ENCODE measurements at places on chromosomes 3 and 15.

GRCh38 chr3:13786811-13787210 lies 93.1 kb downstream of the WNT7A start:
- DNase-seq, result no peak

DNA sequence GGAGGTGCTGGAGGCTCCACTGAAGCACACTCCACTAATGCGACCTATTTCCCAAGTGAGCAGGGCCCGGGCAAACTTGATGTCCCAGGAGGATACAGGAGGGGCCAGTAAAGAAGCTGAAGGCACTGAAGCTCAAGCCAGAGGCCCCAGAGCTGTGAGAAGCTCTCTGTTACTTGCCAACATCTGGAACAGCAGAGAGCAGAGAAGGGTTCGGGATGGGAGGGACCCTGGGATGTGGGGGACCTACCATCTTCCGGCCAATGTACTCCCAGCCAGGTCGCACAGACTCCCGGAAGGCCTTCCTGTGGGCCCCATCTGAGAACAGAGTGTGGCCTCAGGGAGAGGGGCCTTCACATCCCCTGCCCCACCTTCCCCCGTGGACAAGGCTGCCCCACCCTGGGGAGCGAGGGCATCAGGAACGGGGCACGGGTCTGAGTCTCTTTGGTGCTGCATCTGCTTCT lies 3.1 kb downstream of the HHATL start:
- DNase-seq, result no peak

DNA sequence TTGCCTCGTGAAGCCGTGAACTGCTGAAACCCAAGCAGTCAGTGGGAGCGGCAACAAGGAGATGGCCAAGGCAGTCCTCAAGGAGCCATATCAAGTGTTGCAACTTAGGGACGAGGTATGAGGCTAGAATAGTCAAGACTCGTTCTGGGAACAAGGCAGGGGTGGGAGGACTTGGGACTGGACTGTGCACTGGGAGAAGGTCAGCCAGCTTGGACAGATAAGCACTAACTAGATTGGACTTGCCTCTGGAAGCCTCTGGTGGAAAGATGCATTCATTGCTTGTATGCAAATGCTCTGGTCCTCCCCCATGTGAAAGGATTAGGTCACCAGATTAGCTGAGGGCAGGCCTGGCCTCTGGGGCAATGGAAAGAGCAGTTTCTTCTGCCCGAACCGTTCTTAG lies 123.3 kb upstream of the CTNNB1 start:
- DNase-seq, result no peak

DNA sequence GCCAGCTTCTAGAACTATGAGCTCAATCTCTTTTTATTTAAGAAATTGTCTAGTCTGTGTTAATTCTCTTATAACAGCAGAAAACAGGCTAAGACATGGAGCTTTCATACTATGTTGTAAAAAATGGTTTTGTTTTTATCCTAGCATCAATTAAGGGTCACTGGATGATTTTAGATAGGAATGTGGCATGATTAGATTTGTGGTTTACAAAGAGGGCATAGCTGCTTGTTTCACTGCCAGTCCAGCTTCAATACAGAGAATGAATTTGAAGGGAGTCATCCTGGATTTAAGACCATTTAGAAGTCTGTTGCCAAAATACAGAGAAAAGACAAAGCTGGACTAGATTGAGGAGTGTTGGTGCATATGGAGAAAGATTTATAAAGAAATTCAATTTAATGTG lies 532.6 kb upstream of the CCDC54 start:
- DNase-seq, result no peak

DNA sequence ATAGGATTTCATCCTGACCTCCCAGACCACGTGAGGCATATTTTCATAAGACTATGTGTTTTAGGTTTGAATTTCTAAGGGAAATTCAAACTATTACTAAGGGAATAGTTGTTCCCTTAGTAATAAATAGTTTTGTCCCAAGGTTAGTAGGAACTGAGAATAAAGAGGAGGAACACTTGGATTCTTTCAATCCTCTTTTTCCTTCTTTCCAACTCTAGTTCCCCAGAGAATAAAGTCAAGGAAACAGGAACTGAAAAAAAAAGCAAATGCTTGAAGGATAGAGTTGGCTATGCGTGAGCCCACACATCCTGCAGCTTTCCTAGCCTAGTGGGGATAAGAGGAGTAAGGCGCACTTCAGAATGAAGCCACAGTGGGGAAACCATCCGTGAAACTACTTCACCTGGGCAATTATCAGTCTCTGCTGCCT lies 312.1 kb upstream of the TGFBR2 start:
- no peak for DNase-seq

GRCh38 chr3:72341380-72341770 lies 506.9 kb downstream of the SHQ1 start:
- DNase-seq, result no peak

DNA sequence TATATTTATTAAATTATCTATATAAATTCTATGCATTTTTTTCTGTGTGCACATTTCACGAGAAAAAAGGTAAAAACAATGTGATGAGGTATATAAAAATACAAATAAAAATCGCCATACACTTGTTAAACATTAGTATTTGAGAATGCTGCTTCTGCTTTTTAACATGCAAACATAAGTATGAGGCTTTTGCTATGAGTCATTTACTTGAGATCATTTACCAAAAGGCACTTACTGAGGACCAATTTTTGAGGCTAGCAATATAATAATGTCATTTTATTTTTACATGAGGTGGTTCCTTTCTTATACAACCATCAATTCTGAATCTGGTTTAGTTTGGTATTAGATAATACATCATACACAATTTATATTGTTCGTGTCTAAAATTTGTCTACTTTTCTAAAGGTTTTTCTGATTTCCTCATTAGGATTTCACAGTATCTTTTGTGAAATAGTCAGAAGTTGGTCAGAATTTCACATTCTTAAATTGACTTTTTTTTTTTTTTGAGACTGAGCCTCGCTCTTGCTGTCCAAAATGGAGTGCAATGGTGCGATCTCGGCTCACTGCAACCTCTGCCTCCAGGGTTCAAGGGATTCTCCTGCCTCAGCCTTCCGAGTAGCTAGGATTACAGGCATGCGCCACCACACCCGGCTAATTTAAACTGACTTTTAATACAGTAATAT lies 25.6 kb downstream of the DCUN1D1 start:
- no peak for DNase-seq

DNA sequence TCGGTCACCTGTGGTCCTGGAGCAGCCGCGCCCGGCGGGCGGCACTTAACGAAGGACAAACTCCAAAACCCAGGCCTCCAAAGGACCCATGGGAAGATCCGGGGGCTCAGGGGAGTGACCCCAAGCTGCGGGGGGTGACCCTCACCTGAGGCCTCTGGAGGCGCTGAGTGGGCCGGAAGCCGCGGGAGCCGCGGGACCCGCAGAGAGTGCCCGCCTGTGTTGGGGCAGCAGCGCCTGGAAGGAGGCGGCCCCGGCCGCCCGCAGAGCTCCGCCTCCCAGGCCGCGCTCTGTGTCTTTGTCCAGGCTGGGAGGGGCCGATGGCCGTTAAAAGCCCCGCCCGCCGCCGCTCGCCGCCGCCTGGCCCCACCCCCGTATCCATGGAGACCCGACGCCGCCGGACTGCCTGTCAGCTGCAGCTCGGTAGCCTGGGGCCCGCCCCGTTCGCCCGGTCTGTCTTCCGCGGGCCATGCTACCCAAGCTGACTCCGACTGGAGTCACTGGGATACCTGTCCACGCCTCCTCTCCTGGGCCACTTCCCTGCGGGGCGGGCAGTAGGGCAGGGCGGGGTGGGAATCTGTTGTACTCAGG lies 15.3 kb upstream of the FANCD2 start:
- peak; percentile 97 for DNase-seq

- no peak for DNase-seq
Observed at GRCh38 chr3:51928438-51928837, 13.3 kb downstream of the RRP9 start.

DNA sequence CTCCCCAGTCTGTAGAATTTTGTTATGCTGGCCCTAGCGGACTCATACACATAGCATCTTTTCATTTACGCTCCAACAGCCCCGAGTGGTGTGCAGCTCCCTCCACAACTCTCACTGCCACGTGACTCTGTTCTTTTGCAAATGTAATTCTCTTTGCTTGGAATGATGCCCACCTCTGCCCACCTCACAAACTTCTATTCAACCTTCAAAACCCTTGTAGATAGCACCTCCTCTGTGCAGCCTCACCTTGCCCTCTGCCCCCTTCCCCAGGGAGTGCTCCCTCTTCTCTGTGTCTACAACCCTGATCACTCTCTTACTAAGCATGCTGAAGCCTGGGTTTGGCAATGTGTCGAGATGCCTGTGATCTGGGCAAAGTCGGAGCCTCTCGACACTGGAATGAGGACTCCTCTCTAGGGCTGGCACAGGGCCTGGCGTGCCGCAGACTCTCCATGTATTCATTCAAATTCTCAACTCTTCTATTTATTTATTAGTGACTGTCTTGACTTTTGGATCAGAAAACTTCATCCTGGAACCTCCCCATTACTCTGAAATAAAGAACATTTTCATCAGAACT lies 73.5 kb downstream of the MGLL start:
- DNase-seq, result peak; percentile 59

GRCh38 chr15:25624504-25625177 lies 185.8 kb upstream of the UBE3A start:
- DNase-seq, result no peak

DNA sequence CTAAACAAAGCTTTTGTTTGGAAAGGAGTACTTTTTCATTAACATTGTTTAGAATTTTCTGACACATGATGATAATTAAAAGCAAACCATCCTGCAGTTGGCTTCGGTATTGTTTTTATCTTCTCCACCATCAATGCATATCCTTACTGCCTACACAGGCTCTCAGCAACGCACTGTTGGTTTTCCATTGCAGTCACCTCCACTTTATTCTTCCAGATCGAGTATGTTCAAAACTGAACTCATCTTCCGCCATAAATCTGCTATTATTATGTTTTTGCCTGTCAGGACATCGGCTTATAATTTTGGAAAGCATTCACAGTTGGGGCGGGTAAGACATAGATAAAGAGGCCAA lies 589 bp upstream of the SENP5 start:
- no peak for DNase-seq

DNA sequence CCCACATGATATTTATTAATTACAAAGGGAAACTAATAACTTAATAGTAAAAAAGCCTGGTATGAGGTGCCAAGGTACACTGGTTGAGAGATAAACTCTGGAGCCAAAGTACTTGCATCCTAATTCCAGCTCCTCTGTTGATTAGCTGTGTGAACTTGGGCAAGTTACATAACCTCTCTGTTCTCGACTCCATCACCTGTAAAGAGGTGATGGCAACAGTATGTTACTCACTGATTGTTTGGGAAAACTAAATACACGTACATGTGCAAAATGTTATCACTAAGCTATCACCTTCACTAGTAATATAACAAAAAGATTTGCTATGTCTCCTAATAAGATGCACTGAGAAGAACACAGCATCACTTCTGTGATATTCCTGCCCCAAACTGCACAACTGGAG lies 206.4 kb downstream of the MEX3B start:
- no peak for DNase-seq

GRCh38 chr3:15977598-15978232 lies 179.9 kb upstream of the ANKRD28 start:
- DNase-seq, result no peak

DNA sequence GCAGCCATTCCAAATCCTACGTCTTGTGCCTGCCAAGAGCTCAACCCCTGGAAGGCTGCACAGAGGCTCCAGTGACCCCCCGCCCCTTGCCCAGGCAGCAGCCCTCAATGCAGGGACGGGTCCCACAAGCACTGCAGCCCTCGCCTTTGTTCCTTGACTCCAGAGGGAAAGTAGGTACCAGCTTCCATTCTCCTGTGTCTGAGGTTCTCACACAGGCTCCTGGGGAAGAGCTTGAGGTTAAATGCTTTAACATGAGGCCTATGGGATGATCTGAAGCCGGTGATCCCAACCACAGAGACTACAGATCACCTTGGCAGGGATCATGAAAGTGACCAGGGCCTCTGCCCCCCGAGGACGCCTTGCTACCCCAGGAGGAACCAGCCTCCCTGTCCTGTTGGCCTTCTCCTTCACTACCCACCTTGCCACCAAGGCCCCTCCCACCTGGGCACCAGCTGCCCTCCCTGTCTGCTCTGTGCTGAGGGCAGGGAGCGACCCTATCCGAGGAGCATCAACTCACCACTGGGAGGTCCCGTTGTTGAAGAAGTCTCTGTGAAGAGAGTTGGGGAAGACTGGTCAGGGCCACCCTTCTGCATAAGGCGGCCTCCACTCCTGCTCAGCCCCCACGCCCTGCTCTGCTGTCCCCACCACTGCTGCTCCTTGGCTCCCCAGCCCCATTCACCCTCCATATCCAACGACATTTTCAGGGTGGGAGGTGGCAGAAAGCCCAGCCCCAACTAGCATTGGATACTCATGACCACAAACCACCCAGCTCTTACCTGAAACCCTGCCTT lies 95.3 kb downstream of the SEC22A start:
- no peak for DNase-seq

DNA sequence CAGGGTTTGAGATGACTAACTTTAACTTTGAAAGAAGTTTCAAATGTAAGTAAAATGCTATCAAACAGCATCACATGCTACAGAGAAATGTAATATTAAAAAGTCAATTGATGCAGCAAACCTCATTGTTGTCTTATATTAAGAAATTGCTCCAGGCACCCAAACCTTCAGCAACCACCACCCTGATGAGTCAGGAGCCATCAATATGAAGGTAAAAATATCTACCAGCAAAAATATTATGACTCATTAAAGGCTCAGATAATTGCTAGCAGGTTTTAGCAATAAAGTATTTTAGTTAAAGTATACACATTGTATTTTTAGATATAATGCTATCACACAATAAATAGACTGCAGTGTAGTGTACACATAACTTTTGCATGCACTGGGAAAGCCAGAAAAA lies 746.3 kb downstream of the ZPLD1 start:
- no peak for DNase-seq

DNA sequence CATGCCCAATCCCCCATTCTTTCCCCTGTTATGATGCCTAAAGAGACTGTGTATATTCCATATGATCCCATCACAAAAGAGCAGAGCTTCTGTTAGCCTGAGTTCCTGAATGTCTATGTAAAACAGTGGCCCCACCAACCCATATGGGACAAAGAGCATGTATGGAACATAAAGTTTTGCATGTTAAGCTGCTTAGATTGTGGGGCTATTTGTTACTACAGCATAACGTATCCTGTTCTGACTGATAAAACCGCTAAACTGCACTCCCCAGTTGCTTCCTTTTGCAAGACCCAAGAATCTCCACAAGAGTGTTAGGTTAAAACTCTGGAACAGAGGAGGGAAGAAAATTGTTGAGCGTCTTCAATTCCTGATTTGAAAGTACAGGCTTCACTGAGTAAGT lies 154.8 kb downstream of the ALDH1A2 start:
- DNase-seq, result no peak

- DNase-seq, result no peak
Observed at GRCh38 chr15:75841626-75842025, 1.6 kb upstream of the UBE2Q2 start.

- DNase-seq, result peak; percentile 85
Observed at GRCh38 chr3:27559835-27560234, 75.7 kb upstream of the SLC4A7 start.

GRCh38 chr3:55330756-55331155 lies 156.3 kb downstream of the WNT5A start:
- DNase-seq, result no peak

Measured in AG20443 (cell line).